Renal pelvis (tissue), 12 donors: ENCODE measurements at places on chromosomes 7 and 10. TPM values are rescaled to one million over a fixed set of nuclear protein-coding genes. Genes with fewer than 3 reads are reported as not detected.

GRCh38 chr10:124648738-124649137 lies 95.4 kb downstream of the FAM53B start:
- DNase-seq, result peak; percentile 51

- no peak for DNase-seq
These were observed 15.5 kb upstream of the KIF20B start for GRCh38 chr10:89685936-89686335.

DNA sequence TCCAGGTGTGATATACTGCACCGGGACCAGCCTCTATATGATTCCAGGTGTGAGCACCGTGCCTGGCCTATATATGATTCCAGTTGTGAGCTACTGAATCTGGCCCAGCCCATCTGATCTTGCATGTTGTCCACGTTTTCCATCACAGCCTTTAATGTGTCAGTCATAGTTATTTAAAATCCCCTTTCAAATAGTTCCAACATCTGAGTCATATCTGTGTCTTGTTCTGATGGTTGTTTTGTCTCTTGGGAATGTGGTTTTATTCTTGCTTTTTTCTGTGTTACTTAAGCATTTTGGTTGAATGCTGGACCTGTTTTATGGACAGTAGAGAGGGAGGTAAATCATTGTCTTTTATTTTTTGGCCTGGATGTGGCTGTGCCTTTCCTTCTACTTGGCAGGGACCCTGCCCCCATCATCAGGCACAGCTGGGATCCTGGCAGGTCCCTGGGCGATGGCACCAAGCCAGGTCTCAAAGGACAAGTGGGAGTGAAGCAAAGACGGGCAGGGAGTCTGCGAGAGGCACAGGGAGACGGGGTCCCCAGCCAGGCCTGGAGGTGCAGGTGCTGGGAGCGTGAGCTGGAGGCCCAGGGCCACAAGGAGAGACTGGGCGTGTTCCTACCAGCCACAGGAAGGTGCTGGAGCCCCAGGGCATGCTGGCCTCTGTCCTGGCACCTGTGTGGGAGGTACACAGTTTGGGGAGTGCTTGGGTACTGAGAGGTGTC lies 94.7 kb downstream of the DYNC2I1 start:
- no peak for DNase-seq

- no peak for DNase-seq
These were observed 198.0 kb downstream of the CSTF2T start for GRCh38 chr10:51501396-51501795.

GRCh38 chr10:128028508-128029289 lies 97.5 kb downstream of the MKI67 start:
- DNase-seq, result no peak

GRCh38 chr7:154748089-154748786 lies 254.7 kb downstream of the PAXIP1 start:
- DNase-seq, result no peak

DNA sequence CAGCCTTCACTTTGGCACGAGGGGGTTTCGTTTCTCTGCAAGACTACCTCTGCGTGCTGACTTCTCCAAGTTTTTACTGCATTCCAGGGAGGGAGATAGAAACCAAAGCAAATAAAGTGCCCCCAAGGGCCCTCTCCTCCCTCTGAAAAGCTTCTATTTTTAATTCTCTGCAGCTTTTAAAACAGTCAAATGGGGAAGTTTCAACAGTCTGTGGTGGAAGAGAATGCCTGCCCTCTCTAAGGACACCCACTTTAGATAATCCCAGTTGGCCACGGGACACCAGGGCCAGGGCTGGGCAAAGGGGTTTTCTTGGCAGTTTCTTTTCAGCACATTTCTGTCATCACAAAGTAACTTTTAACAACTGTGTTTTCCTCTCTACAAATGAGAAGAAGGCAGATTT lies 386.7 kb upstream of the NPVF start:
- no peak for DNase-seq

The C10orf67 gene
- 2.1 TPM for polyA plus RNA-seq

The GPR85 gene
- polyA plus RNA-seq, result 0.81 TPM

- DNase-seq, result peak; percentile 53
These were observed 47.6 kb downstream of the ICA1 start for GRCh38 chr7:8214244-8214824.

- peak; percentile 94 for DNase-seq
These were observed 59.3 kb upstream of the COMTD1 start for GRCh38 chr10:75294866-75295701.

The SUN3 gene
- polyA plus RNA-seq, result 0.39 TPM

DNA sequence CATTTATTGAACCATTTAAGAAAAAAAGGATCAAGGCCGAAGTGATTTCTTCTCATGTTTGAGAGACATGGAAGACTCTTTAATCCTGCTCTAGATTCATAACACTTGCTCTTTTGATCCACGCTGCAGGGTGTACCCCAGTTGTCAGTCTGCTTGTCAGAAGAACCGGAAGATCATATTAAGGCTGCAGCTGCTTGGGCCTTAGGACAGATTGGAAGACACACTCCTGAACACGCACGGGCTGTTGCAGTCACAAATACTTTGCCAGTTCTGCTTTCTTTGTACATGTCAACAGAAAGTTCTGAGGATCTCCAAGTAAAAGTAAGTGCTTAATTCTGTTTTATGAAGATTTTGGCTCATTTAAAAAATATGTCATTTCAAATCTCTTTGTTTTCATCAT lies 46.3 kb downstream of the SPAG6 start:
- DNase-seq, result no peak

The PAX4 gene
- polyA plus RNA-seq, result not detected

DNA sequence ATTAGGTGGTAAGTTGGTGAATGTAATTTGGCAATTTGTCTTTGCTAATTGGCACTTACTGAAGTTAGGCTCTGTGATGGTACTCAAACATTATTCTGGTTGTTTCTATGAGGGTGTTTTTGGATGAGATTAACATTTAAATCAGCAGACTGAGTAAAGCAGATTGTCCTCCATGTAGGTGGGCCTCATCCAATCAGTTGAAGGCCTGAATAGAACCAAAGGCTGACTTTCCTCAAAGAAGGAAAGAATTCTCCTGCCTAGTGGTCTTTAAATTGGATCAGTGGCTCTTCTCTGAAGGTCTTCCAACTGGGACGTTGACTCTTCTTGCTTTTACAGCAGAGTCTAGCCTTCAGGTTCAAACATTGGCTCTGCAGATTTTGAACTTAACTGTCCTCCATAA lies 278.3 kb downstream of the KIF20B start:
- no peak for DNase-seq

The SPDYE11 gene
- 1.3 TPM for polyA plus RNA-seq

GRCh38 chr10:55747244-55747643 lies 613.8 kb downstream of the ZWINT start:
- no peak for DNase-seq

DNA sequence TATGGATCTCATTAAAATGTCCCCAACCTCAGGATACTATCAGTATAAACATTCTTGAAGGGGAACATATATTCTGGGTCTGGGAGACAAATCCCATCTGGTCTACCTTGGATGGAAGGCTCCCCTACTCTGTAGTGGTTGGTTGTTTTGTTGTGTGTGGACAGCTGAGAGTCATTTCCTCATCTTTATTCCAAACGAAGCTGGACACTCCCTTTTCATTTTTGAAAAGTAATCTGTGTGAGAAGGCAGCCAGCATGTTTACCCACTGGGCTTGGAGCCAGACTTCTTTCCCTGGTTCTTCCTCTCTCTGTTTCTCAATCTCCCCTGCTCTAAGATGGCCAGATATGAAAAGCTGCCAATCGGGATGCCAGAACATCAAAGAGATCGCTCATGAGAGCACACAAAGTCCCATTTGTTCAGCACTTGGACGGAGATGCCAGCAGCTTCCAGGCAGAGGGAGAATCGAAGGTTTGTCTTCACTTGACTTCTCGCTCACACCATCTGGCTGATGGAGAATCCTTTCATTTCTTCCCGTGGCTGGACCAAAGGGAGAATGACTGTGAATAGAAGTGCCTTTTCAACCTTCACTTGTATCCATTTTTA lies 108.1 kb upstream of the AGR3 start:
- peak; percentile 60 for DNase-seq

DNA sequence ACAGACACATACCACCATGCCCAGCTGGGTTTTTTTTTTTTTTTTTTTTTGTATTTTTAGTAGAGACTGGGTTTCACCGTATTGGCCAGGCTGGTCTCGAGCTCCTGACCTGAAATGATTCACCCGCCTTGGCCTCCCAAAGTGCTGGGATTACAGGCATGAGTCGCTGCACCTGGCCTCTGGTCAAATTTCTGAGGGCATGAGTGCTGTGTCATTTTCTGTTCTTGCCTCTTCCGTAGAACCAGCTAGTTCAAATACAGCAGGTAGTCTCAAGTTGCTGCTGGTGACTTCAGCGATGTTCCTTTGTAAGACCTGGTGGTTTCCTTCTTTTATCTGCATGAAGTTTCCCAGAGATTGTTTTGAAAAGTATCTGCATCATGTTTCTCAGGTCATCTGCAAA lies 134.8 kb upstream of the SHH start:
- DNase-seq, result no peak

- no peak for DNase-seq
These were observed 58.9 kb downstream of the CAMK2B start for GRCh38 chr7:44266526-44266925.

The THSD7A gene
- polyA plus RNA-seq, result 82.9 TPM

- no peak for DNase-seq
These were observed 113.6 kb downstream of the PRLHR start for GRCh38 chr10:118481871-118482270.

DNA sequence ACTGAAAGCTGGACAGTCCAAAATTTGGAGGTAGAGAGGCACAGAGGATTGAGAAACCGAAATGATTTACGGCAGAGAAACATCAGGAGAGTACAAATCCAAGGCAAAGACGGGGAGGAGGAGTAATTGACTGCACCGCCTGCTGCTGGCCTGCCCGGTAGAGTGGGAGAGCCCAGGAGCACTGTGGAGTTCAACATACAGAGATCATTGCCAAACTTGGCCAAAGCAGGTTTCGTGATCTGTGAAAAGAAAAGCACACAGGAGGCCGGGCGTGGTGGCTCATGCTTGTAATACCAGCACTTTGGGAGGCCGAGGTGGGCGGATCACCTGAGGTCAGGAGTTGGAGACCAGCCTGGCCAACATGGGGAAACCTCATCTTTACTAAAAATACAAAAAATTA lies 306.0 kb upstream of the PFKP start:
- DNase-seq, result no peak

DNA sequence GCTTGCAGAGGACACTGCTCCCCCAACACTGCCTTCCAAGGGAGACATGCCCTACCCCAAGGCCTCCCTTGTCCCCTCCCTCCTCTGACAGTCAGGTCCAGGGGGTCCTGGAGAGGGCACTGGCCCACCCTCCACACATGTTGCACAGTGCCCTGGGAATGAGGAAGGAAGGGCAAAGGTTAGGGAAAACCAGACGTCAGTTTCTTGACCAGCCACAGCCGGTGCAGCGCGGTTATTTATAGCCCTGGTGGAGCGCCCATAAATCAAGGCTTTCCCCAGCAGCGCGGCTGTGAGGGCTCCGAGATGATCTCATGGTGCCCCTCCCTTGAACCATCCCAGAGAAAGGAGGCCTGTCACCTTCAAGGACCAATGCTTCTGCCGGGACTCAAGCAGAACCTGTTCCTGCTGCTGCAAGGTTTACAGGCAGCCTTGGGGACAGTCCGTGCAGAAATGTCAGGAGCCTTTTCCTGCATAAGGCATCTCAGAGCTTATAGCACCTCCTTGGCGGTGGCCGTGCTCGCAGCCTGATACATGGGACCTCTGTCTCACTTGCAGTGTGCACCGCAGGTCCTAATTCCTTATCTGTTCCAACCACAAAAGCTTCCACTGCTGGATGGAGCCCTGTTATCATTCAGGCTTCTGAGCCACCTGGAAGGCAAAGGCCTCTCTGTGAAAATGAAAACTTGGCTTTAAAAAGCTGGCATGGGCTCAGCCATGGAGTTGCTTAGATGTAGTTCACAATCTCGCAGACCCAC lies 127.3 kb downstream of the LHPP start:
- peak; percentile 87 for DNase-seq

DNA sequence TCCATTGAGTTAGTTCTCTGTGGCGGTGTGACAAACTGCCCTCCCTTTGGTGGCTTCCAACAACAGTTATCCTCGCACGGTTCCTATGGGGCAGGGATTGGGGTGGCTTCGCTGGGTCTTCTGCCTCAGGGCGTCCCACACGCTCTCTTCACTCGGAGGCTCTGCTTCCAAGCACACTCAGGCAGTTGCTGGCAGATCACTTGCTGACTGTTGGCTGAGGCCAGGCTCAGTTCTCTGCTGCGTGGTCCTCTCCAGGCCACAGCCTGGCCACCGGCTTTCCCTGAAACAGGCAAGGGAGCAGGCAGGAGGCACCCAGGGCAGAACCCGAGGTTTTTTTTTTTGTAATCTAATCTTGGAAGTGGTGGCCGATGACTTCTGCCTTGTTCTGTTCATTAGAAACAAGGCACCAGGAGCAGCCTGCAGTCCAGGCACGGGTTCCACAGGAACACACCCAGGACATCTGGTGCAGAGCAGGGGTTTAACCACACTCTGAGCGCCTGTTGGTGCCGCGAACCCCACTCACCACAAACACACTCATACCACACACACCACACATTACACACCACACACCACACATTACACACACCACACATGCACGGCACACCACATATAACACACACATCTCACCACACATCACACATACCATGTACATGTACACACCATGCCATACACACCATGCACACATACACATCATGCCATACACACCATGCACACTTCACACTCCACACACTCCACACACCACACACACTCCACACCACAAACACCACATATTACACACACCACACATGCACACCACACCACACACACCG lies 112.2 kb downstream of the PTPN20 start:
- DNase-seq, result no peak

DNA sequence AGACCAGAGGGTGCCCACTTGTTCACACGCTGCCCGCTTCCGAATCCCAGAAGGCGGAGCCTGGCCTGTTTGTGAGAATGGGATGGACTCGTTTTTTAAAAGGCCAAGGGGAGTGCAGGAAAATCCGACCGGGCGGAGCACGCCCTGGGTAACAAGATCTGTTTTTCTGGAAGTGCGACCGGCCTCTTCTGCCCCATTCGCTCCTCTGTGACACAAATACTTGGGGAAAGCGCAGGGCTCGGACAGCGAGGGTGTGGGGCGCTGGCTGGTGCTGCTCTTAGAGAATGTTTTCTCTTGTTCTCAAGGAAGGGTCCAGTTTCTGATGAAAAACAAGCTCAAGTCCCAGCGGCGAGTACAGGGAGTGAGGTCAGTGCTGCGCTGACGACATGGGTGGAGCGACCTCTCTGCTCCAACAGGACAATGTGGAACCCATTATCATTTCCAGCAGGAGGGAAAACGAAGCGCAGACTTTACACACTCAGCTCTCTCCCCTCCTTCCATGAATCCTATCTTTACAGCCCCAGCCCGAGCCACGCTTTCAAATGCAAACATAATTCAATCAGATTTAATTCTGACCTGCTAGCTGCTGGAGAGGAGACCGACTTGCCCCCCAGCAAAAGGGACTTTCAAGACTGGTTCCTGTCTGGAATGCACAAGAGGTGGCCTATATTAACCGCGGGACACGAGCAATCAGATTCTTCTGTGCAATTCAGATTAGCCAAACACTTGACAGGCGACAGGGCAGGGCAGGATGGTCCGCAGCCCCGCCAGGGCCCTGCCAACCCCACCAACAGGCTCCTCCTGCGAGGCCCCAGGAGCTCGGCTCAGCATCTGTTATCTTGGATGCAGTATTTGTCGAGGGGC lies 1.1 kb downstream of the RADIL start:
- DNase-seq, result peak; percentile 67
